Spinal cord (tissue), 10 donors: ENCODE measurements at places on chromosomes 4 and X. TPM values are rescaled to one million over a fixed set of nuclear protein-coding genes. Genes with fewer than 3 reads are reported as not detected.
A peak's percentile ranks its signal among the peaks of the same experiment; 100 is the strongest.

- DNase-seq = no peak
- H3K4me3 ChIP-seq = no peak overlapping the region
These were observed 390.0 kb downstream of the FAT4 start for GRCh38 chr4:125704726-125705125.

DNA sequence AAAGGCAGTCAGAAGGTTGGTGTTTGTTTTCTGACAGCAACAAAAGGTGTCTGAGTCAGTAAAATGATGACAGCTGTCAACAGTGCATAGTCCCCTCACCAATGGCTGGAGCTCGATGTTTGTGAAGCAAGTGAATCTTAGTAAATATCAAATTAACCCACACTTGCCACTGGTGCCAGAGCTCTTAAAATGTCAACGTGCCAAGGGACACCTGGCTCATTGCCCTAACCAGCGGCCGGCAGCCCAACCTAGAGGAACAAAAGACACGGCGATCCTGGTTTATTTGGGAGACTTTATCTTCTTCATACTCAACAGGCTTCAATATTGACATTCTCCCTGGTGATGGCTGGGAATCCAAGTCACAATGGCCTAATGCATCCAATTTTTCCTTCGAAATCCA, 143.4 kb downstream of the CPEB2 start:
- no peaks in the 10 kb centered on the region for H3K36me3 ChIP-seq
- no peak overlapping the region for H3K27ac ChIP-seq
- peaks cover 36% of the 10 kb centered on the region for H3K4me1 ChIP-seq

- H3K27me3 ChIP-seq = no peaks in the 10 kb centered on the region
- no peak overlapping the region for H3K4me3 ChIP-seq
- H3K27ac ChIP-seq = no peak overlapping the region
These were observed 89.0 kb downstream of the KDM6A start for GRCh38 chrX:44961817-44962607.

- DNase-seq = peak; percentile 17
- H3K27ac ChIP-seq = no peak overlapping the region
- no peaks in the 10 kb centered on the region for H3K36me3 ChIP-seq
- no peak overlapping the region for H3K4me3 ChIP-seq
- no peaks in the 10 kb centered on the region for H3K4me1 ChIP-seq
These were observed 35.7 kb upstream of the INTS6L start for GRCh38 chrX:135484641-135485289.

DNA sequence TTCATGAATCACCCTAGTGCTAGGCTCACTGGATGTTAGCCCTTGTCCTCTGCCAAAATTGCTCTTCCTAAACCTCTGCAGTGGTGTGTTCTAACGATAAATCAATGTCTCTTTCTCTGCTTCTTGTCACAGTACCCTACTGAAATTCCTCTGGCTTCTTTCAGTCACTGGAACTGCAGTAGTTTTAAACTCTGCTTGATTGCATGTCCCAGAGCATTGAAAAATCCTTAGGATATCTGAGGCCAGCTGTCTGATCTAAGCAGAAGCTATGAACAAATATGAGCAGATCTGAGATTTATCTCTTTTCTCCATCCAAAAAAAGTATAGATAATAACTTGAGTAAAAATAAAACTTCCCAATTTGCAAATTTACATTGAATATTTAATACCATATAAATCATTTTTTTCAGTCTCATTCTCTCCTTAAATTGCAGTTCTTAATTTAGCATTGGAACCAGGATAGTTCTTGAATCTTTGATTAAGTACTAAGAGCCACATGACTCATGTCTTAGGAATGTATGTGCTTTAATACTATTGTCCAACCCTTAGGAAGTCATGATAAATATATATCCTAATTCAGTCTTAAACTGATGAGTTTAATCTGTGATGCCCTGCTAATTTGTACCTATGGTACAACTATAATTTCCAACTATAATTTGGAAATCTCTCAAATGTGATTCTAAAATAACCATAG, 169.7 kb downstream of the PDHA2 start:
- DNase-seq = no peak
- no peaks in the 10 kb centered on the region for H3K4me1 ChIP-seq
- H3K4me3 ChIP-seq = no peak overlapping the region
- no peaks in the 10 kb centered on the region for H3K36me3 ChIP-seq
- no peak overlapping the region for H3K27ac ChIP-seq

GRCh38 chr4:89595125-89595789, 241.7 kb downstream of the SNCA start:
- no peak overlapping the region for H3K4me3 ChIP-seq
- no peaks in the 10 kb centered on the region for H3K27me3 ChIP-seq
- DNase-seq = no peak
- no peaks in the 10 kb centered on the region for H3K4me1 ChIP-seq

- H3K4me3 ChIP-seq = no peak overlapping the region
- no peaks in the 10 kb centered on the region for H3K36me3 ChIP-seq
- DNase-seq = no peak
- no peak overlapping the region for H3K27ac ChIP-seq
These were observed 901.7 kb upstream of the INTU start for GRCh38 chr4:126731062-126731461.

C4orf36 gene
- 2.1 TPM for total RNA-seq

BTK gene
- total RNA-seq = 7.3 TPM

ASB5 gene
- total RNA-seq = not detected

CT55 gene
- total RNA-seq = 0.10 TPM

PABPC4L gene
- 3.9 TPM for total RNA-seq

NFKB1 gene
- total RNA-seq = 19.2 TPM
